ENCODE measurements at places on chromosomes 2 and 18.

DNA sequence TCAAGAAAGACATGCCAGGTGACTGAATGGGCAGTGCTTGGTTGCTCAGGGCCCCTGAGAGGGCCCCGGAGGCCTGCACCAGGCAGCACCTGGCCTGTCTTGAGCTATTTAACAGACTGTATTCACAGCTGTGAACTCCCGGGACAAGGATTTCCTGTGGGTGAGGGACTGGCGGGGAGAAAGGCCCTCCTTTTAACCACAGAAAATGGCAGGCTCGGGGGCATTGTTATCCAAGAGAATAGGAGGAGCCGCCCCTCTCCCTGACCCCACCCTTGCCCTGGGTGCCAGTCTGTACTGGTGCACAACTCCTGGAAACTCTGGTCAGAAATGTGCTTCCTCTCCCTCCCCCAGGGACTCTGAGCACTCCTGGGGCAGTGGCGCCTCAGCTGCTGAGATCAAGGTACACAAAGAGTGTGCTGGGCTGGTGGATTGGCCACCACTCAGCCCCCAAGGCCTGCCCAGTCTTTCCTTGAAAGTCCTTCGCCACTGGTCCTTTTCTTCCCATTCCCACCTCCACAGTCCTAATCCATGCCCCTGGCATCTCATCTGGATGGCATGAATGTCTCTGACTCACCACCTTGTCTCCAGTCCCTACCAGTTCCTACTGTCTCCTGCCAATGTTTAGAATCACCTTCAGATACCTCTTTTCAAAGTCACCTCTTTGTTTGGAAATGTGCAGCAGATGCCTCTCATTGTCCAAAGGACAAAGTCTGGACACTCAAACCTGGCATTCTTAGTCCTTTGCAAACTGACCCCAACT lies 19.6 kb upstream of the EPAS1 start:
- no peak for DNase-seq

DNA sequence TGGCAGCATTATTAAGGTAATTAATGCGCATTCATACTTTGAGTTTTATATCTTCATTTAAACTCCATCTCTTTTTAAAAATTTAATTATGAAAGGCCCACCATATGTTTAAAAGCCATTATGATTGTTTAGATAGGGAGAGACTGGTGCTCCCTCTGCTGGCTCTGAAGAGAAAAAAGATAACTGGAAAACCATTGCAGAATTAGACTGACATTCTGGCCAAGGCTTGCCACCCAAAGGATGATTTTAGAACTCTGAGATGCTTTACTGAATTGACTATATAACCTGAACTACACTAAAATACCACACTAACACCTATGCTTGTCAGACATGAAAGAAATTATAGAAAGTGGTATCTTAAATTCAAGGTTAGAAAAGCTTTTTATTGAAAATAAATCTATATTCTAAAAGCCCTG lies 127.6 kb upstream of the SPOPL start:
- no peak for DNase-seq

DNA sequence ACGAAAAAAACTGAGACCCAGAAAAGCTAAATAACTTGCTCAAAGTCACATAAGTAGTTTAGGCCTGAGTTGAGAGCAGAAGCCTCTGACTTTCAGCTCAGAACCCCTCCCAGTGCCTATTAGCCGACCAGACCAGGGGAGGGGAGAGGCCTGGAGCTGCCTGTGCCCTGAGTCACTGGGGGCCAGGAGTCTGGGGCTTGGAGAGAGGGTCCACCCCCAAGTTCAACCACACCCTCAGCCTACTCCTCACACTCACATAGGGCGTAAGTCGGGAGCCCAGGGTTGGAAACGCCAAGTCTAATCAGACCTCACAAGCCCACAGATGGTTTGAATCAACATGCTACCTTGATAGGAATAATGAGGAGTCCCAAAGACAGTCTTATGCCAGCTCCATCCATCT lies 12.6 kb upstream of the PKDCC start:
- no peak for DNase-seq

DNA sequence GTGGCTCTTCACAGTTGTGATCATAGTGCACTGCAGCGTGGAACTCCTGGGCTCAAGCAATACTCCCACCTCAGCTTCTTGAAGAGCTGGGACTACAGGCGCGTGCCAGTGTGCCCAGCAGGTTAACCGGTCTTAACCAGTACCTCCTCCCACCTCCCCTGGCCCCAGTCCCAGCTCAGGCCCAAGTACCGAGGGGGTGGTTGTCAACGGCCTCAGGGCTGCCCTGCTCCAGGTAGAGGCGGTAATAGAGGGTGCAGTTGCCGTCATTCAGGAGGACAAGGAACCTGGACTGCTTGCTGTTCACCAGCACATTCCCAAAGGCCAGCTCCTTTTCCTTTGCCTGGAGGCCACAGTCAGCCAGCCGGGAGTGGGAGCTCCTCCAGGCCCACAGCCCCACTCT lies 19.7 kb downstream of the CFAP65 start:
- no peak for DNase-seq

DNA sequence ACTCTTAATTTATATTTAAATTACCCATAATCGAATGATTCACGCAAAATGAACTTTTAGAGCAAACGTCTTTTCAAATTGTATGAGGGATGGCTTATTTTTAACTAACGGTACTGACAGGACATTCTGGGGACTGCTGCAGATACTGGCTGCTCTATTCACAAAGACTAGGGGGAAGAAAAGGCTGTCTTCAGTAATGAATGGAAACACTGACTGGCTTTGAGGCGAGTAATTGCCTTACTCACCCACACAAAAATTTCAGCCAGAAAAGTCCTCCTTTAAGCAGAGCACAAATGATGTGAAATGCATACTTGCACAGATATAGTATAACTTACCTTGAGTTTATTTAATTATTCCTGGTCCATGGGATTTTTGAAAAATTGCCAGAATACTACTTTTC lies 852.6 kb downstream of the DPP10 start:
- no peak for DNase-seq

DNA sequence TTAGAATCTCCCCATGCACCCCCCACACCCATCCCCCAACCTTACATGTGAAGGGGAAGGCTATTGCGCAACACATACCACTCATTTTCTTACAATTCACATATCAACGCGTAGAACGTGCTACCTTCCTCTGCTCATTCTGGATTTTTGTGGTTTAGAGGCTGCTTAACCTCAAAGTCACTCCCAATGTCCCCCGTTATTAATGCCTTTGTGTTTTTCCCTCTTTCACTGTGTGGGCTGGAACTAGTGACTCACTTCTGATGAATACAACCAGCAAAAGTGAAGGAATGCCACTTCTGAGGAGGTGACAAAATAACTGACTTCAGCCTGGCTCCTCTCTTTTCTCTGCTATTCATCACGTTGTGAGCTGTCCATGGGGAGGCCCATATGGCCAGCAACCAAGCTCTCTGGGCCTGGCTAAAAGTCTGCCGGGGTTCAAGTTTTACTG lies 342.5 kb upstream of the NXPH2 start:
- no peak for DNase-seq

Data from CD4-positive, alpha-beta T cell treated with Interleukin-2 at 100 ng/mL for 4 hours (primary cell).